ENCODE measurements at places on chromosomes 6 and 20.

GRCh38 chr20:41534170-41534569, 84.0 kb downstream of the CHD6 start:
- no peak for DNase-seq

DNA sequence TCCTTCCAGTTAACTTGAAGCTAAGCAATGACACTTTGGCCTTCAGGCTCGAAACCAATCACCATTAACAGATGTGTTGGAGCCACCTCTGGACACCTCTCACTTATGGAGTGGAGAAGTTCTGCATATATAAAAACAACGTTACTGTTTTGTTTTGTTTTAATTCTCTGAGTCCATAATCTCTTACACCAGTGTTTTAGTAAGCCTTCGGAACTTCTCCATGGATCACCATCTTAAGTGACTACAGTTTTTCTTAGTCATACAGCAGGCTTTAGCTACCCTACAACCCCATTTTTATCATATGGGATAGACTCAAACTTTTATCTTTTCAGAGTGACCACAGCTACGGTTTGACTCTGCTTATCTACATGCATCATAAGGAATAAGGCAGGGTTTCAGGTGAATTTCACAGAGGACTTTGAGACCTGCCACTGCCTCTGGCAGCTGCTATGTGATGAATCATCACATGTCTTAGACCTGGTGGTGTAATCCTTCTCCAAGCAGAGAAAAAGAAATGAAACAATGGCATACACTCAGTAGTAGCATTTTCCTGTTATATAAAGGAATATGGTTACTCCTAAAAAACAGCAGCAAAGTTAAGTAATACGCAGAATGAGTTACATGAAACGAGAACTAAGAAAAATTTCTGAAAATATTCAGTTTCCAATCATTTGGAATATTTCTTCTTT, 5.5 kb upstream of the HDDC2 start:
- DNase-seq = no peak

- no peak for DNase-seq
Observed at GRCh38 chr6:155497273-155497672, 41.6 kb upstream of the NOX3 start.

GRCh38 chr6:155001482-155001881, 6.4 kb downstream of the TIAM2 start:
- no peak for DNase-seq

- no peak for DNase-seq
Observed at GRCh38 chr6:110597761-110598160, 121.3 kb upstream of the SLC22A16 start.

DNA sequence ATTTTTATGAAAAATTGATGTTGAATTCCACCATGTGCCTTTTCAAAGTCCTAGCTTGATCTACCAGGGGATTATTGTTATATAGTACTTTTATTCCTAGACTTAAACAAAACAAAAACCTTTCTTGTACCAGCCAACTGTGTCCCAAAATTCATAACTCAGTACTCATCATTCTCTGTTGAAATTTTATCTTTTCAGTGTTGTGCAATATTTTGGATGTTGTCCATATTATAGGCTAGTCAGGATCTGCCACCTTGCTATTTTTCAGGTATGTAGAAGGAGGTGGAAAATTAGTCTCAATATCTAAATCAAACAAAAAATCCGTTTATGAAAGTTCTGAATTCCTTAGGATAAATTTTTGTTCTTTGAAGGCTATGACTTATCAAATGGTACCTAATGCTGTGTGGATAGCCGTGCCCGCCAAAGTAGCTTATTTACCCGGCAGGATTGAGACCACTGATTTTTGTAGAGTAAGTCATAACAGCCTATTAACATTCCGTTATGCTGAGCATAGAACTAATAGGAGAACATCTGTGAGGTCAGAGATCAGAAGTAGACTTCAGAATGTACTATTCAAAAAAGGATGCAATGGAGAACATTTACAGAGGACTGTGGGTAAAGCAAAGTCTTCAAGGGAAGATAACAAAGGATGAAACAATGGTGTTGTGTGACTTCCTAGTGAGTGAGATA, 304.7 kb downstream of the SOX4 start:
- no peak for DNase-seq

DNA sequence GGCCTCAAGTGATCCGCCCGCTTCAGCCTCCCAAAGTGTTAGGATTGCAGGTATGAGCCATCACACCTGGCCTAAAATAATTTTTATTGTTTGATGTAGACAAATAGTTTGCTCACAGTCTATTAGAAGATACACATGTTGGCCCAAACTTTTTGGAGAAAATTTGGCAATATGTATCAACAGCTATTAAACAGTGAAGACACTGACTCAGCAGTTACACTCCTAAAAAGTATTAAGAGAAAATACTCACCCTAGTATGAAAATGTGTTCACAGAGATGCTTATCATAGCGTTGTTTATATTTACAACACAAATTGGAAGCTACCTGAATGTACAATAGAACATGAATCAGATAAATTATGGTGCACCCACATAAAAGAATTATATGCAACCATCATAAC, 173.1 kb downstream of the WDR27 start:
- DNase-seq = no peak

DNA sequence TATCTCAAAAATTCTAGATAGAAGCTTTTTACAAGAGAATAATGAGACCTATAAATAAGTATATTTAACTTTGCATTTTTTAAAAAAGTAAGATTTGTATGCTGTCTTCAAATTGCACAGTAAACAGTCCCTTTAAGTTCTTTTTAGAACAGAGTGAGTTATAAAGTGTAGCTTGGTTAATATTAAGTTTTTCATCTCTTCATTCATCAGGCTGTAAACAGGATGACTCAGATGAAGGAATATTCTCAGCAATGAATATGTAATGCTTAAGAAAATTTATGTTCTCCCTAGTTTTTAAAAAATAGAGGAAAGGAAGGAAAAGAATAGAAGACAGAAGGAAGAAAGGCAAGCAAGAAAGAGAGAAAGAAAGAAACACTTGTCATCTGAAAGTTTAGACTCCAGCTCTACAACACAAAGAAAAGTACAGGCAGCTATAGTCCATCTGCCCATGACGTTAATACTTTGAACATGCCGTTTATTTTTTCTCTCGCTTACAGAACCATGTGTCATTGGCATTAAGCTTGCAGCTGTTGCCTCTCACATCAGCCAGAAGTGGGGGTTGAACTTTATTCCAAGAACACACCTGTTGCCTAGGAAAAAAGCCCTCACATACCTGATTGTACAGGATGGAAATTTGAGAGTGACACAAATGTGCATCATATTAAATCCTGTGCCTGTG, 36.1 kb downstream of the CAP2 start:
- no peak for DNase-seq

GRCh38 chr6:70673601-70674000, 5.9 kb downstream of the SMAP1 start:
- DNase-seq = peak; percentile 17

DNA sequence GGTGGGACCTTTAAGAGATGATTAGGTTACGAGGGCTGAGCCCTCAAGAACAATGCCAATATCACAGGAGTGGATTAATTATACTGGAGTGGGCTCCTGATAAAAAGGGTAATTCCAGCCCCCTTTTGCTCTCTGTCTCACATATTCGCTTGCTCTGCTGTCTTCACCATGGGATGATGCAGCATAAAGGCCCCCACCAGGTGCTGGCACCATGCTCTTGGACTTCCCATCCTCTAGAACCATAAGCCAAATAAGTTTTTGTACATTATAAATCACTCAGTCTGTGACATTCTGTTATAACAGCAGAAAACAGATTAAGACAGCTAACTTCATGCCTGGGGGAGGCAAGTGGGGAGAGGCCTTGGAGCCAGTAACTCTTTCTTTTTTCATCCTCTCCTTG, 9.8 kb upstream of the SNRPB start:
- DNase-seq = no peak

DNA sequence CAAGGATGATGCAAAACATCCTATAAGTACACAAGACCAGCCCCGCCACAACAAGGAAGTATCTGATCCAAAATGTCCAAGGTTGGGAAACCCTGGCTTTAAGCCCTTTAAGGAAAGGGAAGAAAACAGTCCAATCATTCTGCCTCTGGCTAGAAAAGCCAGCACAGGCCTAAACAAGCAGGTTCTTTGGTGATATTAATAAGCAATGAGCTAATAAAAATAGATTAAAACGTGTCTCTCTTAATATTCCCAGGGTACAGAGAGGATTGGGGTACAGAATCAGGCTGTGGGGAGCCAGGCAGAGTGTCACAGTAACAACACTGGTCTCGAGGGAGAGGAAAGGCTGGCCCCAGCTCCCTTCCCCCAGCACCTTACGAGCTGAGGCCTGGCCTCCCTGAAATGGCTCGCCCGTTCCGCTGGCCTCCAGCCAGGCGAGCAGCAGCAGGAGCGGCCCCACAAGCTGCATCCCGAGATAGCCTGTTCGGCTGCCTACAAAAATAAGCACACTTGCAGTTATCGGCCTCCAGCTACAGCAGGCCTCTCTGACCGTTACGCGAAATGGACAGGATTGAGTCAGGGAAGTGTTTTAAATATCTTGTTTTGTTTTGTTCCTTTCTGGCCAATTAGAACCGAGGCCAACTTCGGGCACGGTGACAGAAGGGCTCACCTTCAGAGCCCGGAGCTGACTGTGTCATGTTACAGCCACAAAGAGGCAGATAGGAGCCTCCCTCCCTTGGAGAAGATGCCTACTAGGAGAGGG, 4.0 kb upstream of the ZMYND8 start:
- DNase-seq = peak; percentile 51

- DNase-seq = no peak
Observed at GRCh38 chr6:125944434-125944816, 12.1 kb upstream of the HINT3 start.

- no peak for DNase-seq
Observed at GRCh38 chr6:11912420-11912819, 99.7 kb upstream of the HIVEP1 start.

- DNase-seq = no peak
Observed at GRCh38 chr6:108838101-108838717, 10.0 kb upstream of the ARMC2 start.

DNA sequence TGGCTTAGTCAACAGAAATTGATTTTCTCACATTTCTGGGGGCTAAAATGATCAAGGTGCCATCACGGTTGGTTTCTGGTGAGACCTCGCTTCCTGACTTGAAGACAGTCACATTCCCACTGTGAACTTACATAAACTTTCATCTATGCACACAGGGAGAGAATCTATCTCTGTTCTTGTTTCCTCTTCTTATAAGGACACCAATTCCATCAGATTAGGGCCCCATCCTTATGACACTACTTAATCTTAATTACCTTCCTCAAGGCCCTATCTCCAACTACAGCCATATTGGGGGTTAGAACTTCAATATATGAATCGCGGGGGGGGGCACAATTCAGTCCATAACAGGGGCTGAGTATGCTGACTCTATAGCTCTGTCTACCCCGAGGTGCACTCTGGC, 10.6 kb upstream of the SCGN start:
- DNase-seq = no peak

GRCh38 chr6:127776320-127776719, 124.5 kb downstream of the THEMIS start:
- no peak for DNase-seq

GRCh38 chr6:134322216-134322615, 4.3 kb upstream of the SGK1 start:
- DNase-seq = no peak

- DNase-seq = no peak
Observed at GRCh38 chr6:122389704-122390372, 9.6 kb upstream of the HSF2 start.

DNA sequence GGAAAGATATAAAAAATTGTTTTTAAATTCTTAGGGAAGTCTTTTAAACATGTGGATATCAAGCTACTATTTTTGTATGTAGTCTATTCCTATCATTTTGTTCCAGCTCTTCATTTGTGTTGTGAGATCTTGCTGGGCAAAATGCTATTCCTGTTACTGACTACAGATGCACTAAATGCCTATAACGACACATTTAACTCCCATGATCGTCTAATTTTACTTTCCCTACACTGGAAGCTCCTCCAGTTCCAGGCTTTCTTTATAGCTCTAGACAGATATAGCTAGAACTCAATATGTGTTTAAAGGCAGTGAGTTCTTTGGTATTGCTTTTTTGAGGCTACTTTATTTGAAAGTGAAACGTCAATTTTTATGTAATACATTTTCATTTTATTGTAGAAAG, 971.5 kb upstream of the CITED2 start:
- DNase-seq = no peak

GRCh38 chr6:154690857-154691256, 42.4 kb upstream of the SCAF8 start:
- no peak for DNase-seq

DNA sequence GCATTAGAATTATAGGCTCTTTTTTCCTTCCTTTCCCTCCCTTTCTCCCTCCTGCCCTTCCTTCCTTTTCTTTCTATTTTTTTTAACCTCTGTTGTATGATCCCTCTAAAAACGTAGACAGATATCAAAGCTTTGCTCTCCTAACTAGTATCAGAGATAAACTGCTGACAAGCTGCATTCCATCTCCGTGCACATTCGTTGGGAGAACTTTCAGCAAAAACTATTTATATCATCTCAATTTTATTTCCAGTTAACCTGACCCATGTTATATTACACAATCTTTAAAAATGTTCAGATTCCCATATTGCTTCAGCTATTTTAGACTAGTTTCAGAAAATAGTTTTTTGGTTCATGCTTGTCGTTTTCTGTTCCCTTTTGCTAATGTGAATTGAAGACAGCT, 47.3 kb downstream of the RNF217 start:
- DNase-seq = no peak

DNA sequence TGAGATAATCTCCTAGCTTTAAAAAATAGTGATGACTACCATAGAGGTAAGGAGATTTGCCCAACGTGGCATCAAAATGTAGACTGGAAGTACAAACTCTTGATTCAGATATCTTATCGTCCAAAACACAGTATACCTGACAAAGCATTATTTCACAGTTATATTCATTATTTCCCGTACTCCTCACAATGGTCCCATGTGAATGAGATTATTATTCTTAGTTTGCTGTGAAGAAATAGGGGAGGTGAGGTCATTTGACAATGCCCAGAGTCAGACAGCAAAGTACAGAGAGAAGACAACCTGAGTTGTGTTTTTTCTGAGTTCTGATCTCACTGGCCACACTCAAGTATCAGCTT, 1.2 kb upstream of the TFB1M start:
- DNase-seq = no peak

DNA sequence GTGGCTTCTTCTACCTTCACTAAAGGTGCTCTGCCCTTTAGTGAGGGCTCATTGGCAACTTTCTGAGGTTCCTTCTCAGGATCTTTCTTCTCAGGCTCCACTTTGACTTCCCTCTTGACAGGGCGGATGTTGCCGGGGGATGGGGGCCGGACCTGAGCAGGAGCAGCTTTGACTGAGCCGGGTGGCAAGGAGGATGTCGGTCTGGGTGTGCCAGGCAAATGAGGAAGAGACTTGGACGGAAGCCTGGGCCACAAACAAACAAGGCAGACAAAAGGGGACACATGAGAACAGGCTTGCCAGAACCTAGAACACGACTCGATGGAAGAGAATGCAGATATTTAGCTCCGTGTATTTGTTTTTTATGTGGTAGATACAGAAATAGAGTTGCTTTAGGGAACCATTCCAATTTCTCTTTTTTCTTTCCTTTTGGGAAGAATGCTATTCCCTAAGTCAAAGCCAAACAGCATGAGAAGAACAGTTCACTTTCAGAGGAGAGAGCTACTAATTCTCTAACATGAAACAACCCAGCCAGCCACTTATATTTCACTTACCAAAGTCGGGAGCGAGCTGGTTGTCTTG, 76.2 kb upstream of the BCLAF1 start:
- no peak for DNase-seq

Data from GM04504 (cell line).